ENCODE measurements at places on chromosomes 16 and 17. TPM values are rescaled to one million over a fixed set of nuclear protein-coding genes. Genes with fewer than 3 reads are reported as not detected.

Gene FN3KRP
- polyA plus RNA-seq: 47.3 TPM

Gene C1QL1
- polyA plus RNA-seq: not detected

Gene MFAP4
- 0.18 TPM for polyA plus RNA-seq

Gene ALOXE3
- polyA plus RNA-seq: not detected

Gene TNFRSF13B
- not detected for polyA plus RNA-seq

Gene KLHL10
- not detected for polyA plus RNA-seq

Gene NOD2
- not detected for polyA plus RNA-seq

- peaks cover 8% of the 10 kb centered on the region for H3K27me3 ChIP-seq
- H3K36me3 ChIP-seq: no peaks in the 10 kb centered on the region
- H3K27ac ChIP-seq: peak overlapping the region; percentile 36
- no peak for DNase-seq
- peak overlapping the region; percentile 2 for H3K4me3 ChIP-seq
- peaks cover 51% of the 10 kb centered on the region for H3K4me1 ChIP-seq
Measured at GRCh38 chr16:81716478-81717225, 62.4 kb upstream of the PLCG2 start.

- H3K4me1 ChIP-seq: no peaks in the 10 kb centered on the region
- DNase-seq: no peak
- no peak overlapping the region for H3K4me3 ChIP-seq
- no peaks in the 10 kb centered on the region for H3K36me3 ChIP-seq
- no peak overlapping the region for H3K27ac ChIP-seq
Measured at GRCh38 chr16:13866073-13866472, 53.9 kb upstream of the ERCC4 start.

DNA sequence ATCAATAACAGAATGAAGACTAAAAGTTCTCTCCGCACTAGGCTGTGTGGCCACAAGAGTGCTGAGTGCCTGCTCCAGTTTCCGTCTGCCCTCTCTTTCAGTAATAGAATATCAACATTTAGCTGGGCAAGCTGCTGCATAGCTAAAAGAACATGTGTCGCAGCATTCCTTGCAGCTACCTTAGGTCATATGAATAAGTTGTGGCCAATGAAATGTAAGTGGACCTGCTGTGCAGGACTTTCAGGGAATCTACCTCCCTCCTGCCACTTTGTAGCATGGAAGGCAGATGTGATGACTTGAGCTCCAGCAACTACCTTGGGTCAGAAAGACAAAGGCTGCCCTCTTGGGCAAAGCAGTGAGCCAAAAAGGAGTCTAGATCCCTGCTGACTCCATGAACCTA lies 25.4 kb downstream of the SLC39A11 start:
- DNase-seq: no peak
- H3K4me1 ChIP-seq: peaks cover 8% of the 10 kb centered on the region
- H3K27me3 ChIP-seq: no peaks in the 10 kb centered on the region
- H3K4me3 ChIP-seq: no peak overlapping the region

DNA sequence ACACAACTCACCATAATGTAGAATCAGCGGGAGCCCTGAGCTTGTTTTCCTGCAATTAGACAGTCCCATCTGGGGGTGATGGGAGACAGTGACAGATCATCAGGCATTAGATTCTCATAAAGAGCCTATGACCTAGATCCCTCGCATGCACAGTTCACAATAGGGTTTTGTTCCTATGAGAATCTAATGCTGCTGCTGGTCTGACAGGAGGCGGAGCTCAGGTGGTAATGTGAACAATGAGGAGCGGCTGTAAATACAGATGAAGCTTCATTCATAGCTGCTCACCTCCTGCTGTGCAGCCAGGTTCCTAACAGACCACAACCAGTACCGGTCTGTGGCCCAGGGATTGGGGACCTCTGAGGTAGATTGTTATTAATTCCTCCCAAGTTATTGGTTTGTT lies 2.9 kb upstream of the DOK4 start:
- no peaks in the 10 kb centered on the region for H3K27me3 ChIP-seq
- no peaks in the 10 kb centered on the region for H3K36me3 ChIP-seq
- no peak for DNase-seq
- no peak overlapping the region for H3K27ac ChIP-seq

GRCh38 chr17:7593296-7593695 lies 3.4 kb upstream of the SOX15 start:
- H3K4me3 ChIP-seq: no peak overlapping the region
- H3K27me3 ChIP-seq: no peaks in the 10 kb centered on the region
- no peak overlapping the region for H3K27ac ChIP-seq
- H3K36me3 ChIP-seq: peaks cover 28% of the 10 kb centered on the region
- DNase-seq: no peak
